ENCODE measurements at places on chromosomes 7 and 10.

DNA sequence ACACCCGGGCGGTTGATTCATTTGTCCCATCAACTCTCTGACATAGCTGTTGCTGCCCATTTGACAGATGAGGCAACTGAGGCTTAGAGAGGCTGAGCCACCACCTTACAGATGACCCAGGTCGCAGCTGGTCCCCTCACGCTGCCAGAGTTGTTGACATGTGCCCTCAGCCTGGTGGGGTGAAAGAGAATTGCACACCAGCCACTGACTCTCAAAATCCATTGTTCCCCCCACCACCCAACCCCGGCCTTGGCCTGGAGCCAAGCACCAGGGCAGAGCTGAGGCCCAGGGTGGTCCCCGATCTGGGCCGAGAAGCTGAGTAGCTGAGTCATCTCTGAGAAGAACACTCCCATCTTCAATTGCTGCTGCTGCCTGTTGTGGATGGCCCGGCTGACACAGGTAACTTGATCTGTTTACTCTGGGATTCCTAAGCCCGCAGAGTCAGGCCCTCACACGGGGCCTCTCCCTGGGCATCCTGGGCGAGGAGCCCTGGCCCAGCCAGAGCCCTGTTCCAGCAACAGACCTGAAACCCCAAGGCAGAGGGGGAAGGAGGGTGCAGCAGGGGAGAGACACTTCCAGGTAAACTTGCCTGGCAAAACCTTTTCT, 27.5 kb downstream of the PVRIG start:
- DNase-seq, result no peak

GRCh38 chr7:43952028-43952427, 25.8 kb downstream of the UBE2D4 start:
- no peak for DNase-seq

DNA sequence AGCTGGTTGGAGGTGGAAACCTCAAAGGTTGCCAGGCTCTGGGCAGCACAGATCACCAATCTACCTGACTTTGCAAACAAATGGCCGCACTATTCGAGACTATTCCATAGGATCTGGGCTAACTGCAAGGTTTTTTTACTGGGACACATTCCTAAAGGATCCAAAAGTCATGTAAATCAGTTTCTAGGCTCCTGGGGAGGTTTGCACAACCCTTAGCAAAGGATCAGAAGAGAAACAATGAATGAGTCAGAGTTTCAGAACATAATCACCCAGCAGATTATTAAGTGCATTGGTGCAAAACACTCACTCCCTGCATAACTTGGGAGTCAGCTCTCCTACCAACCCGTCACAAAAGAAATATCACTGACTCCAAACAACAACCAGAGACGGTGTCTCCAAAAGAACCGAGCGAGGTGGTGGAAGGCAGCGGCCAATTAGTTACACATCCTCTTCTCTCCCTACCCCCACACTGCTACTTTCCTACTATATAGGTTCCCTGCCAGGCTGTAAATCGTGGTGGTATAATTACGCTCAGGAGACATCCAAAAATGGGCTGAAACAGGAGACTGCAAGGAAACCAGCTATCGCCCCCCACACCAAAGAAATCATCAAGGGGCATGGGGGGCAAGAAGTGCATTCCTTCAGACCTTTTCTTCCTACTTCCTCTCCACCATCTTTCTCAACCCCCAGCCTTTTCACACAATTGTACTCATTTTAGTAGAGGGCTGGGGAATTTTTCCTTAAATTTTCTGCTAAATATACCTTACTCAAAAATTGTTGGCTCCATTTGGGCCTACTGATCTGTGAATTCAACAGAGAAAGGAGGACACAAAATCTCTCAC, 3.2 kb downstream of the UBE2H start:
- no peak for DNase-seq

GRCh38 chr7:6306471-6306870, 34.0 kb upstream of the CYTH3 start:
- no peak for DNase-seq

GRCh38 chr10:44245601-44245938, 139.3 kb downstream of the CXCL12 start:
- DNase-seq, result no peak

GRCh38 chr7:28435732-28436378, 23.5 kb downstream of the CREB5 start:
- DNase-seq, result no peak

GRCh38 chr7:17773289-17773626, 167.0 kb downstream of the SNX13 start:
- no peak for DNase-seq

DNA sequence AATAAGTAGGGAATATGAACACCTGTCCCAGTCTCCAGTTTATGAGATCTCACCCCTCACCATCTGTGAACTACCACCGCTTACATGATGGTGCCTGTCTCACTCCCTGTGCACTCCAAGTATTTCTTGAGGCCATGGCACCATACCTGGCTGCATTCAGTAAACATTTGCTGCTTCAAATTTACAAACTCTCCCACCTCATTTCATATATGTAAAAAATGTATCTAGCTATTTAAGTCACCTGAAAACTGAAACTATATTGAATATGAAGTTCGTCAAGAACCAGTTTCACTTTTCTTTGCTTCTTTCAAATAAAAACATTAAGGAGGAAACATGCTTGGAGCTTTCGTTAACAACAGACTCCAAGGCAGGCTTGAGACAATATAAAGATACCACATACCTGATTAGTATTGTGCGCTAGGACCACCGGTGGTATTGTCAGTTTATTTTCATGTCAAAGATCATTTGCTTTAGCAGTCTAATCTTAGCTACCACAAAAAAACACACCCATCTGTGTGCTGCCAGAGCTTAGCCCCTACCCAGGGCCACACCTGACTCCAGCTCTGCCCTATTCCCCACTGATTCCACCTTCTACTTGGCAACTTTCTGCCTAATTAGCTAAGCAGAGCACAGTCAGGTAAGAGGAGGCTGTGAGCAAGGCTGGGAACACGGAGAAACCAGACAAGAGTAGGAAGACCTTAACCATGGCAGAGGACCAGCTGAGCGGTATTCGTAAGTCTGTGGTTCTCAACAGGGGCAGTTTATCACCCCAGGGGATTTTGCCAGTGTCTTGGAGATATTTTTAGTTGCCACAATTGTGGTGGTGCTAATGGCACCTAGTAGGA, 92.0 kb downstream of the ZFAND4 start:
- no peak for DNase-seq

DNA sequence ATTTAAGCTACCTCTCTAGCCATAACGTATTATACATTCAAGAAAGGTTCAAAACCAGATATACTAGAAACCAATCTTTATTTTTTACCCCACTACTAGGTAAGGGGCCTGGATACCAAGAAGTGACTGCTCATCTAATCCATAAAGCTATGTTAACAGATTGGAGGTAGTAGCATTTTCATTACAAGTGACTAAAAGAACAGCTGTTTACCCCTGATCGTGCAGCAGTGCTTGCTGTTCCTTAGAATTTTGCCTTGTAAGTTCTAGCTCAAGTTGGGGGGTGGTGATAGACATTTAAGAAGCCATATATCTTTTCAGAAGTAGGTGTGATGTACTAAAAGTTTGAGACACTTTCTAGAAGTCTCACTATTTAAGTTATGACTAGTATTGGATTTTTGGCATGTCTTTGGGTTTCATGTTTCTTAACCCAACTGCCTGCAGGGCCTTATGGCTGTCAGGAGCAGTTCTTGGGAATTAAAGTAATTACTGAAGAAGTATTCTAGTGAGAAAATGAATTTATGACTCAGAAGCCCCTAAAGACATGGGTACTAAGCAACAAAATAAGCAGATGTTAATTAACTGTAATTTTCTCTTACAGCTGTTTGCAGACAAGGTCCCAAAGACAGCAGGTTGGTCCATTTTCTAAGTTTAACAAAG, 2.3 kb downstream of the PPIA start:
- DNase-seq, result no peak

DNA sequence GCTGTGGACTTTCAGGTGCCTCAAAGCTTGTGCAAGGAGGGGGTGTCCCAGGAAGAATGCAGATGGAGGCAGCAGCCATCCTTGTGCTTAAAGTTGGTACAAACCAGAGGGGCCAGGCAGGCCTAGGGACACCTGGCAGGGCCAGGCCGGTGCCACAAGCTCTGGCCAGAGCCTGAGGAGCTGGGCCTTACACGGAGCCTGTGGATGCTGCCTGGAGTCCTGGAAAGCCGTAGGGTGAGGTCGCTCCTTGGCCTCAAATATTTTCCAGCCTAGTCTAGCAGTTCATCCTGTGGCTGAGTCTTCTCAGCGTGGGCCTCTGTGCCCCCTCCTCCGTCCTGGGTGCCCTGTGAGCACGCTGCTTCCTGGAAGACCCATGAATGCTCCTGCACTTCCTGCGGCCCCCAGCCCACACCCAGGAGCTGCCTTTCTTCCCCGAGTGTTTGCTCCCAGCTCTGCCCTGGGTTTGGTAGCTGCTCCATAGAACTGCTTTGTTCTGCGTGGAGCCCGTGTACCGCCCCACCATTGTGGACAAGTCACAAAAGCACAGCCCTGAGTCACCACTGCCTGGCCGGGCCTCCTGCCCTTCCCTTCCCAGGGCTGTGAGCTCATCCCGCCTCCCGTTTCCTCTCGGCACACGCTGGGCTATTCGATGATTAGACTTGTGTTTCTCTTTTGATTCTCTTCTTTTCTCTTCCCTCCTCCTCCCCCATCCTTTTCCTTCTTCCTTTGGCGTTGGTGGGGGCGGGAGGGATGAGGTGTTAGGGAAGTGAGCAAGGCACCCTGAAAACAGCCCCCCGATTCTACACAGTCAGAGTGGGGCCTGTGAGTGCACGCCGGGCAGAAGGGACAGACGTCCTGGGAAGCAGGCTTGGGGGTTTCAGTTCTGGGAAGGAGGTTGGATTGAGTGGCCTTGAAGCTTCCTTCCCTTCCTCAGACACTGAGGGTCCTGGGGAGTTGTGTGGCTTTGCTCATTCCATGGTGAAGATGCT, 73.2 kb upstream of the SHH start:
- no peak for DNase-seq

GRCh38 chr10:12503311-12503710, 154.0 kb downstream of the CAMK1D start:
- no peak for DNase-seq

DNA sequence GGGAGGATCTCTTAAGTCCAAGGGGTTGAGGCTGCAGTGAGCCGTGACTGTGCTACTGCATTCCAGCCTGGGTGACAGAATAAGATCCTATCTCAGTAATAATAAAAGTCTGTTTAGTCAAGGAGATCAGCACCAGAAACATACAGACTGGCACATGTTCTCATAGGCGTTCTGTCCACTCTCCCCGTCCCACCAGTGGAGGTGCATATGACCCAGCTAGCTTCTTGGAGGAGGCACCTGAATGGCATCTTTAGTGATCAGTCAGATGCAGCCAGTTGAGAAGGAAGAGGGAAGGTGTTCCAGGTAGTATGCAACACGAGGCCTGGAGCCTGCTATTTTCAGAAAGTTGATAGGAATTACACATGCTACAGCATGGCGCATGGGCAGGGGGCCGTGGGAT, 45.3 kb upstream of the SVIL start:
- no peak for DNase-seq

DNA sequence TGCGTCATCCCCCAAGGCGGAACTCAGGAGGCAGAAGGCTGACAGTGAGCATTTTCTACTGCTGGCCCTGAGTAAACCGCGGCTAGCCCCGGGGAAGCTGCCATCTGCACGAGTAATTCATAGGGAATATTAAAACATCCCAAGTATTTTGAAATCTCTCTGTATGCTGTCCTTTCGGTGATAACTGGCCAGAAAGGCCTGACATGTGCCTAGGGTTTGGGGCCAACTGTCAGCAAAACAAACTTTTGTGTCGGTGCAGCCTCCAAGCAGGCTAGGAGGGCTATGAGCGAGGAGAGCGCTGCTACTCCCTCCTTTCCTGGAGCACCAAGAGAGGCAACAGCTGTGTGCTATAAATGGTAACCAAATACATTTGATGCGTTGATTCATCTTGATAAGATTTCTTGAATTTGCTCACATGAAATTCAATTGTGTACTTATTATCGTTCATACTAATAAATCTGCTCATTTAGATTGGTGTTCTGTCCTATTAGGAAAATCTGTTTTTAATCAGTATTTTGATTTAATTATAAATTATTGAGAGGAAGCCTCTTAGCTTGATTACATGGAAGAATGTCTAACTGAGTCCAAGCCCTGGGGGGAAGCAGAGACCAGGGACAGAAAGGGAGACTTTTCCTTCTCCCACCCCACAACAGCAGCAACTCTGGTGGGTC, 124.4 kb upstream of the NPS start:
- DNase-seq, result no peak

DNA sequence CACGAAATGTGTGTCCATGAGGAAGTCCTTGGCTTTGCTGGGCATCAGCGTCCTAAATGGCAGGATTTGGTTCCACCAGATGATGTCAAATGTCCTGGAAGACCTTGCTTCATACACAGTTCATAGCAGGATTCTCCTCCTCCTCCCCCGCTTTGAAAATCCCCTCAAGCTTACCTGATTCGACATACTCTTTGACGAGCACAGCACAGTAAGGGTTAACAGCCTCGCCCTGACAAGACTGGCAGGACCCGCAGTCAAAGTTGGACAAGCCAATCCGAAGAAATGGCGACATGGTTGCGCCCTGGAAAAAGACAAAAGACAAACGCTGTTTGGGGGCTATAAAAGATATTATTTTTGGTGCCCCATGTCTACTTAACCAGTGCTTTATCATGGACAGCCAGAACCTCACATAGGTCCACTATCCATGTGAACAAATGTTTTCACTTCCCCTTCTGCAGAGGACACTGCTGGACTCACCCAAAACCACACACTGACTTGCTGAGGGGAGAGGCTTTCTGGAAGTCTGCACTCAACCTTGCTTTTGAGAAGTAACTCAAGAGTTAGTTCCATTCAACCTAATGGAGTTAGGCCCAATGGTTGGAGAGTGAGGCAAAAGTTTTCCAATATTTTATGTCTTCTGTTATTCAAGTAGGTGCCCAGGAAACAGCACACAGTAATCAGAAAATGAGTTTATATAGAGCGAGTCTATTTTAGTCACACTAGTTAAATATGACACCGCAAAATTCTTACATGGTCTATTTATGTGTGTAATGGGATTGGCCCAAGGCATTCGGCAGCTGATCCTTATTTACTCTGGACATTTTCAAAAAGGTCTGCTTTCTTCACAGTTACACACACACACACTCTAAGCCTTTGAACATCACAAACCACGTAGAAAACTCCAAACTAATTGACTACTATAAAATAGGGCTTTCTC, 65.0 kb downstream of the PRKCQ start:
- DNase-seq, result no peak

DNA sequence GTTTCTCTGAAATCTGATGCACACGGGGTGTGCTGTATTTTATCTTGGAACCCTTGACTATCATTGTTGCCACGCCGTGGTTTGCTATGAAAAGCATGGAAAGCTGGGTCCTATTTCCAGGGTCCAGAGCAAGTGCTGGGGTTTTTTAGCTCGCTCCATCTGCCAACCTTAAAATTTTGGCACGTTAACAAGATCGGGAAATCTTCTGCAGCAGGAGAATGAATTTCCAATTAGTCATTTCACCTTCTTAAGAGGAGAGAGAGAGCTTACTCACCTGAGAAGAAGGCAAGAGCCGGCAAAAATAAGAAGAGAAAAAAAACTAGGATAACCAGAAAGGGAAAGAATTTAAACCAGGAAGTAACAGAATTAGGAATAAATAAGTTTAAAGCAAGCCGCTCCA, 223.6 kb upstream of the CELF2 start:
- DNase-seq, result no peak

GRCh38 chr10:119542988-119543813, 682 bp upstream of the RGS10 start:
- DNase-seq, result peak; percentile 32

GRCh38 chr7:8585591-8585990, 152.2 kb downstream of the NXPH1 start:
- DNase-seq, result no peak

GRCh38 chr7:51315393-51316261, 982 bp downstream of the COBL start:
- no peak for DNase-seq

- no peak for DNase-seq
Measured at GRCh38 chr10:6423004-6423403, 157.1 kb downstream of the PRKCQ start.

- no peak for DNase-seq
Measured at GRCh38 chr10:13944823-13945222, 358.1 kb downstream of the PRPF18 start.

Measured in stimulated activated CD8-positive, alpha-beta memory T cell treated with anti-CD3 and anti-CD28 coated beads, Interleukin-15, amount 100 ng/mL, for 1 hour (primary cell).